Activated CD4-positive, alpha-beta T cell treated with anti-CD3 and anti-CD28 coated beads for 24 hours (primary cell): ENCODE measurements at places on chromosomes 11 and 22.

DNA sequence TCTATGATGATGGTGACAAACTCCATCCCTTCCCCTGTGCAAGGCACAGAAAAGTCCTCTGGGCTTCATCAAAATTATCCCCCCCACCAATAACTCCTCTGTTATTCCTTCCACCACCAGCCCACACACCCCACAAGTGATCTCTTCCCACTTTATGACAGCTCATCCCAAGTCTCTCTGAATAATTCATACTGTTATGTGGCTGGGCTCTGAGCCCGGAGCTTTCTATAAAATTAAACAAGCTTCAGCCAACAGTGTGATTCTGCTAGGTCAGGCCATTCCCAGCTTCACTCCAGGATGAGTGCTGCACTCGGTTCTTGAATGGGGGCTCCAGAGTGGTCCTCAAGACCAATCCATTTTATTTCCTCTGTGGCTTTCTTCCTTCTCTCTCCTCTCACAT, 83.0 kb downstream of the INSC start:
- DNase-seq, result no peak

GRCh38 chr11:70496591-70497535, 98.5 kb downstream of the CTTN start:
- DNase-seq, result no peak

DNA sequence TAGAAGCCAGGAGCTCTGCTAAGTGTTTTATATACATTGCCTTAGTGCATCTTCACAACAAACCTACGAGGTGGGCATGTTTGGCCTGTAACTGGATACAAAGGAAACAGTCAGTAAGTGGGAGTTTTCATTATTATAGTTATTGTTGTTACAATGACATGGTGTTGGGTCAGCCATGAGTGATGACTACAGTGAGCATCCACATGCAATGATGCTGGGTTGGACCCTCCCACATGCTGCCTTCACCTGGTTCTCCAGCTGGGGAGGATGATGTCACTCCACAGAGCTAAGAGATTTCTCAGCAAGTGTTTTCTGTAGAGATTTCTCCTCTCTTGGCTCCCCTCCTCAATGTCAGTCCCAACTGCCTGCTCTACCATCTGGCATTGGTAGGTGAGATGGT, 59.3 kb downstream of the EHF start:
- no peak for DNase-seq

- DNase-seq, result no peak
Measured at GRCh38 chr11:11297578-11297977, 55.5 kb downstream of the CSNK2A3 start.

- DNase-seq, result no peak
Measured at GRCh38 chr22:38137876-38138687, 27.6 kb upstream of the BAIAP2L2 start.

GRCh38 chr11:130891326-130891725, 25.0 kb downstream of the SNX19 start:
- no peak for DNase-seq

DNA sequence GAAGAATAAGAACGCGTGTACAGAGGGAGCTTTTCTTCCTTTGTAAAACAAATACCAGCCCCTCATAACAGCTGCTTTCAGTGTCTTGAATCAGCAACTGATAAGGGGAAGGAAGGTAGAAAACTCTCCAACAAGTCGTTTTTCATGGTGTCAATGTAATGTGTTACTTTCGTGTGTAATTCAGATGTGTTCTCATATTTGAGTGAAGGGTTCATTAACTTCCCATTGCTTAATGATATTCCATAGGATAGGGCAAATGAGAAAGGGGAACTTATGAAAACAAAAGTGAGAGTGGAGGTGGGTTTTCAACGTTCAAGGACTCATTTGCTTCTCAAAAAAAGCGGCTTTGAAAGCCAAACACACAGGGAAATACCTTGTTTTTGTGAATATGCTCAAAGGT, 452.1 kb downstream of the NTM start:
- no peak for DNase-seq
